ENCODE measurements at places on chromosomes 3 and 15.

- DNase-seq: no peak
Measured at GRCh38 chr3:105254154-105254553, 112.6 kb upstream of the ALCAM start.

DNA sequence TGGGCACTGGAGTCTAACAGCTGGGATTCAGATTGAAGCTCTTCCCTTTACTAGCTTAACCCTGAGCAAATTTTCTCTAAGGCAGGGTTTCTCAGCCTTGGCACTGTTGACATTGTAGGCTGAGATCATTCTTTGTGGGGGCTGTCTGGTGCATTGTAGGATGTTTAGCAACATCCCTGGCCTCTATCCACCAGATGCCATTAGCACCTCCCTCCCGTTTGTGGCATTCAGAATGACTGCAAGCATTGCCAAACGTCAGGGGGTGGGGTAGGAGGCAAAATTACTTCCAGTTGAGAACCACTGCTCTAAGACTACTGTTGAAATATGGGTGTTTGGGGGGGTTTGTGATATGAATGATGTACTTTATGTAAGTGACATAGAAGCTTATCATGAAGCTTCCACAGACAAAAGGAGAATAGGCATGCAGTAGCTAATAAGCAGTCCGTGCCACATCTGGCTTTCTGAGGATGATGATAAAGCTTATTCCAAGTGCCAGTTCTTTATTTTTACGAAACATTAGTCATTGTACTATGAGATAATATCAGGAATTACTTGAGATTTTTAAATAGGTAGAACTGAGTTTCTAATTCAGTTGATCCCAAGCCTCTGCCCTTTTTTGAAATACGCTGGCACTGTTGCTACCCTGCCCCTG is 39.3 kb downstream of the NKIRAS1 start:
- no peak for DNase-seq

GRCh38 chr3:33659856-33660434 is 58.1 kb downstream of the CLASP2 start:
- DNase-seq: no peak

DNA sequence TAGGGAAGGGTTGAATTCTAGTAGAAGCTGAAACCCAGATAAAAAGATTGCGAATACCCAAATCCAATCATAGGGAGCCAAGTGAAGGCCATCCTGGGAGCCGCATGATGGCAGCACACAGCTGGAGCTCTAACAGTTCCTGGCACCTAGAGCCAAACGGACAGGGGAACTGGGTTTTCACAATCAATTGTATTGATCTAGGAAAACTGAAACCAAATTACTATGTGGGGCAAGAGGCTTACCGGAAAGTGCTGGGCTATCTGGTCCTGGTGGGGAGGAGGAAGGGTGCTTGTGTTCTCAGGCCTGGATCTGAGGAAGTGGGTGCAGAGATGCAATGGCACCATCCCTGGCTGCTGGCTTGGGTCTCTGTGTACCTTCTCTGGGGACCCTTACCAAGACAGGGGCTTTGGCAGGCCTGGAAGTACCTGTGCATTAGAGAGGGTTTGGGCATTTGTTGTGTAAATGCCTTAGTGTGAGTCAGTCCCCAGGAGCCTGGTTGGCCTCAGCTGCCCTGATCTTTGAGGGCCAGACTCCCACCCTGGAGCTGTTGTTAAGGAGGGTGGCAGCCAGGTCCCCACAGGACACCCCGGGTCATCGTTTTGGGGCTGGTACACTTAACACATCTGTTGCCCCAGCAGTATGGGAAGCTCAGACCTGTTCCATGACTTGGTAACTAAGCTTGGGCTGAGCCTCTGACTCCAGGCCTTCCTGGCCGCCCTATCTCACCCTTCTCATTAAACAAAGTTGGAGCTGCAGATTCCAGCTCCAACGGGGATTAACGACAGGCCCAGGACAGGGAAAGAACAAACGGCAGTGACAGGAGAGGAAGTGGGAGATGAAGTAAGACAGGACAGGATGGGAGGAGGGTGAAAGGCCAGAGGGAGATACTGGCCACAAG is 8.9 kb upstream of the FURIN start:
- DNase-seq: no peak

GRCh38 chr3:46358466-46358865 is 4.6 kb downstream of the CCR2 start:
- no peak for DNase-seq

- no peak for DNase-seq
Measured at GRCh38 chr15:57591822-57592367, at the start of gene MYZAP. Gene MYZAP, plus strand, starts transcription at chr15:57591904. Its CDS starts 131 bp downstream, at chr15:57592035.

GRCh38 chr3:16583551-16583950 is 21.7 kb downstream of the DAZL start:
- no peak for DNase-seq

DNA sequence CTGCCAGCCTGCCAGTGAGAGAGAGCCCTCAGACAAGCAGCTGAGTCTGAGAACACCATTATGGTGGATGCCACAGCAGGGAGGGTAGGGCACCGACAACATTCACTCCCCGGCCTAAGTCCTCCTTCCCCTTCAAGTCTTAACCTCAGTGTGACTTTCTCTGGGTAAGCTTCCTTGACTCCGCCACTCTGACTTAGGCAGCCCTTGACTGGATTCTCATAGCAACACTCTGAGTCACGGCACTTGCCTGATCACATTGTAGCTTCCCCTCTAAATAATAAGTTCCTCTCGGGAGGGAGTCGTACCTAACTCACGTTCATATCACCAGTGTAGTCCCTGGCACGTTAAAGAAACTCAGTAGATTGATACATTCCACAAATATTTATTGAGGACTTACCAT is 180.5 kb downstream of the FOXB1 start:
- DNase-seq: no peak

- no peak for DNase-seq
Measured at GRCh38 chr3:60101621-60102020, 1051.8 kb upstream of the CFAP20DC start.

GRCh38 chr3:127867412-127867811 is 45.1 kb upstream of the MGLL start:
- DNase-seq: no peak

- DNase-seq: no peak
Measured at GRCh38 chr3:71076361-71077002, 507.0 kb downstream of the FOXP1 start.

- no peak for DNase-seq
Measured at GRCh38 chr3:135618123-135618522, 347.4 kb upstream of the PPP2R3A start.

DNA sequence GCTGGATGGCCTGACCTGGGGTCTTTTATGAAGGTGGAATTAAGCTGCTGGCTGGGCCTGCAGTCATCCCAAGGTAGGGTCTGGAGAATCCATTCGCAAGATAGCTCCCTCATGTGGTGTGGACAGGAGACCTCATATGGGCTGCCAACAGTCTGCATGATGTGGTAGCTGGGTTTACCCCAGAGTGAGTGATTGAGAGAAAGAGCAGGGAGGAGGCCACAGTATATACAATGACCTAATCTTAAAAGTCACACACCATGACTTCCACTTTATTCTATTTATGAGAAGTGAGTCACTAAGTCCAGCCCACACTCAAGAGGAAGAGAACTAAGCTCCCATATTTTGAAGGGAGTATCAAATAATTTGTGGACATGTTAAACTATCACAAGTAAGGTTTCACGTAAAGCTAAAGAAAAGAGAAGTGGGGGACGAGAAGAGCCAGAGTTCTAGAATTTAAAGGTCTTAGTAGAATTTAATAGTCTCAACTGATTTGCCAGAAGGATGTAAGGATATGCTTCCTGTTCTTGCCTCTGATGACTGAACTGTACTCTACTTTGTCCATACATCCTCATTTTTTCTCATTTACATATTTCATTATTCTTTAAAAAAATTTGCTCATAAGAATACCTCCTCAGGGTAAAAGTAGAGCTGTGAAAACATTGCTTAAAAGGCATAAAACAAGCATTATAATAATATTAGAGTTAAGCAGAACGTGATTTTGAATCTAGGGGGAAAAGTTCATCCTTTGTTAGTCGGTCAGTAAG is 184.4 kb downstream of the PEX5L start:
- no peak for DNase-seq

GRCh38 chr3:13123013-13123654 is 49.9 kb upstream of the IQSEC1 start:
- DNase-seq: no peak

DNA sequence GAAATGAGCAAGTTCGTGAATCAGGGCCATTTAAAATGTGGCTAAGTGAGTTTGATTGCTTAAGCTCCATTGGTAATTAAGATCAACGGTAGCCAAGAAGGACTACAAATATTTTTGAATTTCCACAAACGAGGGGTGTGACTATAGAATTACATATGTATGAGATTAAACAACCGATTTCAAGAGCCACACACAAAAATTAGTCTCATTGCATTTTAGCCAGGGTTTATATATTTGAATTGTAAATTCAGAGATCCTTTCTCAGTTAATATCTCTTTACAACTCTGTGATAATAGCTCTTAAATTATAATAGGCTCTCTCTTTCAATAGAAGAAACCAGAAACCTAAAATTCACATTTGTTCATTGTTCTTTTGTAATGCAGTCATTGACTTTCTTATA is 325.6 kb upstream of the ICE2 start:
- no peak for DNase-seq

DNA sequence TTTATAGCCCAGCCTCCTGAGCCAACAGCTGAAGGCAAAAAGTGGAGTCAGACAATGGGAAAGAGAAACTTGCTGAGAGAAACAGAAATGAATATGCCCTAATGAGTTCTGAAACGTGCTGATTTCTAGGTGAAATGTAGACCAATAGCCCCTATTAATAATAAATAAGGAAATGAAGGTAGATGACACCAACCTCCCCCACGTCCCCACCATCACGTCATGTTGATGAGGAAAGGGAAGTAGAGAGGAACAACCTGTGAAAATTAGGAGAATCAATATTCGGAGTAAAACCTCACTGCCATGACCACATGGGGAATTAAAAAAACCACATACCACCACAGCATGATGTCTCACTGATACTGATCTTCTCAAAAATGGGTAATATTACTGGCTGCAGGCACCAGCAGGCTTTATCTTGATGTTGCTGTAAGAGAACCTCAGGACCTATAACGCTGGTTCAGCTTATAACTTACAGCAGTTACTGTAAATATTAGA is 64.0 kb downstream of the KAT2B start:
- peak; percentile 36 for DNase-seq

- DNase-seq: no peak
Measured at GRCh38 chr15:74889390-74889882, 406 bp upstream of the MPI start.

DNA sequence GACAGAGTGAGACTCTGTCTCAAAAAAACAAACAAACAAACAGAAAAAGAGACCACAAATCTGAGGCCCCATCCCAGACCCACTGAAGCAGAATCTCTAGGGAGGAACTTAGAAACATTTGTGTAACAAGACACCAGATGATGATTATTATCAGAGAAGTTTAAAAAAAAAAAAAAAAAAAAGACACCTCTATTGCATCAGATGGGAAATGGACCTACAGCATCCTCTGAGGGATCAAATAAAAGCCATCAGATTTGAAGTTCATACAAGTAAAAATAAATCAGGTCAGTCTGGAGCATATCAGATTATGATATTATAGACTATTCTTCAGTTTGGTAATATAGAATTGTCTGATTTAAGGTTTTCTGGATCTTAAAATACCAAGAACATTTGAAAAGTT is 21.9 kb upstream of the LIPC start:
- DNase-seq: no peak

DNA sequence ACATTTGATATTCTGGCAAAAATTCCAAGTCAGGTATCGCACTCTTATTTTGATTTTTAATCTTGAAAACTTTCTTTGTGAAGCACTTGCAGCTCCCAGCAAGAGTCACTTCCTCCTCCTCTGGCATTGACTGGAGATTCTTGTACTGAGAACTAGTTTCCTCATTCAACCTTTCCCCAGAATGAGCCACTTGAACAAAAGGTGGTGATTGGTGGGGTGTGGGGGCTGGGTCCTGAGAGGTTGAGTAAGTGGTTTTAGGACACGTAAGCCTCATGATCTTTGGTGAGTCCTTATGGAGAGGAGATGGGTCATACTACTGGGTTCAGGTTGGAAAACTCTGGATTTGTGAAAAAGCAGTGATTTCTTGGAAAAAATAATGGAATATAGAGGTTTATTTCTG is 32.3 kb upstream of the ONECUT1 start:
- DNase-seq: no peak

- DNase-seq: no peak
Measured at GRCh38 chr15:28131946-28132345, 32.8 kb upstream of the OCA2 start.

DNA sequence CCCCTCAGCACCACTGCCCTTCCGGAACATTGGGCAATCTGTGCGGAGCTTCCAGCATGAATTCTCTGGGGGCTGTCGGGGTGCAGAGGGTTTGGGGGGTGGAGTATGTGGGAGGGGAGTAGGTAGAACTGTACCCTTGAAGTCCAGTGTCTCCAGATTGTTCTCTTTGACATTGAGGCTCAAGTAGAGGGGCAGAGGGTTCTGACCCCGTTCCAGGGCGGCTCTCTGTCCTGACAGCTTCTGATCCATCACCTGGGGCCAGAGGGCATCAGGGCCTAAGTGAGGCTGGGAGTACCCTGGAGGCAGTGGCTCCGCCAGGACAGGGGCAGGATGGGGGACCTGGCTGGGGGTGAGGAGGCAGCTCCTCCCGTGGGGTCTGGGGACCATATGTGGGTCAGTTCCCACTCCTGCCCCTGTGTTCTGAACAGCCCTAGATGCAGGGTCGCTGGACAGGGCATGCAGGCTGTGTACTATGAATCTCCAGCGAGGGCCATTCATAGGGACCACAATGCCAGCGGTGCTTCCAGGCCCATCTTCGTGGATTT is 22.1 kb downstream of the PLA2G4D start:
- DNase-seq: no peak

DNA sequence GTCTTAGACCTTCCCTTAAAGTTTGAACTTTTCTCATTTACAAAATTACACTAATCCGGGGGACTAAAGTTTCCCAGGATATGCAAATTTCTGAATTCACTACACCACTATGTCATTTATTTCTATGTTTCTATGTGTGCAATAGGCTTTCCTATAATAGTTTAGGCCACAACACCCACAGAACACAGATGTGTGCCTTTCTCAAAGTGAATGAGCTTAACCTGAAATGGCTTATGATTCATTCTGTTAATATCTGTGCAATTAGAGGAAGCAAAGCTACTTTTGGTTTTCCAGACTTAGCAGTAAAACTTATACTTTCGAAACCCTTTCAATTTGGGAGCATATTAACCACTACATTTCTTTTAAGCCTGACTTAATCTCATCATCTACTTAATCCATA is 748.1 kb downstream of the GBE1 start:
- no peak for DNase-seq

GRCh38 chr15:41331281-41331680 is 1.1 kb downstream of the OIP5 start:
- DNase-seq: no peak

DNA sequence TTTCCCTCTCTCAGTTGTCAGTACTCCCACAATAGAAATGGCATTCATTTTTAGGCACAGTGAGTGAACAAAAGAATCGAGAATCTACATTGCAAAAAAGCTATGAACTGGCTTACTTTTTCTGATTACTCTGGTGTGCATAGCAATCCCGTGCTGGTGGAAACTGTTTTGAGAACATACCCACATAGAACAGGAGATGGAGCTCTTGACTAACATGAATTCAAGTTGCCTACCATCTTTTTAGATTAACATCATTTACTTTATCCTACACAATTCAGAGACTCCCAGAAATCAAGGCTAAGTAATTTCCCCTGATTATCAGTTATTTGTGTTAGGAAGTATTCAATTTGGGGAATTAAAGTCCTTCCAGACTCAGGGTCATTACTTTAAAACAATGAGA is 326.6 kb downstream of the ARPP21 start:
- no peak for DNase-seq

All from stimulated activated CD8-positive, alpha-beta memory T cell treated with anti-CD3 and anti-CD28 coated beads, Interleukin-15, amount 100 ng/mL, for 4 hours (primary cell).